ENCODE measurements at places on chromosomes 5 and 9. TPM values are rescaled to one million over a fixed set of nuclear protein-coding genes. Genes with fewer than 3 reads are reported as not detected.
A peak's percentile ranks its signal among the peaks of the same experiment; 100 is the strongest.

GRCh38 chr5:149496166-149496565, 55.1 kb downstream of the CSNK1A1 start:
- no peak overlapping the region for H3K4me3 ChIP-seq
- H3K36me3 ChIP-seq: peaks cover 57% of the 10 kb centered on the region
- H3K27ac ChIP-seq: peak overlapping the region; percentile 77
- no peaks in the 10 kb centered on the region for H3K4me1 ChIP-seq
- DNase-seq: no peak

The CAAP1 gene
- total RNA-seq: 10.2 TPM

DNA sequence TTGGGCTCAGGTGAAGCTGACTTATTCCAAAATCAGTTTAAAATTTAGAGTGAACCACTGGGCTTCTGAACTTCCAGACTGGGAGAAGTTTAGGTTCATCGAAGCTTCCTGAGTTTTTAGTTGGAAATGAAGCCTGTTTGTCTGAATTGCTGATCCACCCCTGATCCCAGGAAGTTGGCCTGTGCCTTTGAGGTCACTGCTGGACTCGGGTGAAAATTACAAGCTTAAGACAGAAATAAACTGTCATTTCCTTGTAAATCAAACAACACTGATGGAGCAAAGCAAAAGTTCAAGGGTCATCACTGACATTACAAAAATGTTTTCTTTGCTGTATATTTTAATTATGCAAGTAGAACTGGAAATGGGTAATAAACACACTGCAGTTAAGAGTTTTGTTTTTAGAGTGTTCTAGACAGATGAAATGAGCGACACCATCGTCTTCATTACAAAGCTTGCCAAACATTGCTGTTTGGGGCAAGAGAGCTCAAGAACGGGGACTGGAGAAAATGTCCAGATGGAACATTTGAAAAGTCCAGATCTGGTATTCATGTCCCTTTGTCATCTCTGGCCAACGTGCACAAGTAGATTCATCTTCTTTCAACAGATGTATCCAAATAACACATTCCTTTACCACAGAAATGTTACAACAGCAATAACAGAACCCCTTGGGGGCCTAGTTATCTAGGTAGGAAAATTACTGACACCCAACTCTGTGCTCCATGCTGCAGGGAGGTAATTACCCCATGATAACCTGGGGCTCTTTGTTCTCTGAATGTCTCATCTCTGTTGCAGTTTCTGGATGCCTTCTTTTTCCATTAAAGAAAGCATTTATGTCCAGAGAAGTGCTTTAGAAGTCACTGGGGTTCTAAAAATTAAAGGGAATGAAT, 142.4 kb upstream of the ERCC6L2 start:
- no peaks in the 10 kb centered on the region for H3K36me3 ChIP-seq
- H3K4me3 ChIP-seq: no peak overlapping the region
- no peaks in the 10 kb centered on the region for H3K4me1 ChIP-seq
- no peak overlapping the region for H3K27ac ChIP-seq

DNA sequence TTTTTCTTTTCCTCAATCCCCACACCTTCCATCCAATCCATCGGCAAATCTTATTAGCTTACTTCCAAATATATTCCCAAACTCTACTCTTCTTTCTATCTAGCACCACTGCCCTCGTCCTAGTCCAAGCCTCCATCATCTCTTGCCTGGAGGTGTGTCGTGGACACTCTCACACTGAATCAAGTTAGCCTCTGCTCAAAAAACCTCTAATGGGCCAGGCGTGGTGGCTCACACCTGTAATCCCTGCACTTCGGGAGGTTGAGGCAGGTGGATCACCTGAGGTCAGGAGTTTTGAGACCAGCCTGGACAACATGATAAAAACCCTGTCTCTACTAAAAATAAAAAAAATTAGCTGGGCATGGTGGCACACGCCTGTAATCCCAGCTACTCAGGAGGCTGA, 46.2 kb downstream of the PFDN1 start:
- DNase-seq: no peak
- peaks cover 44% of the 10 kb centered on the region for H3K4me1 ChIP-seq
- H3K4me3 ChIP-seq: no peak overlapping the region

The NXNL2 gene
- total RNA-seq: not detected

DNA sequence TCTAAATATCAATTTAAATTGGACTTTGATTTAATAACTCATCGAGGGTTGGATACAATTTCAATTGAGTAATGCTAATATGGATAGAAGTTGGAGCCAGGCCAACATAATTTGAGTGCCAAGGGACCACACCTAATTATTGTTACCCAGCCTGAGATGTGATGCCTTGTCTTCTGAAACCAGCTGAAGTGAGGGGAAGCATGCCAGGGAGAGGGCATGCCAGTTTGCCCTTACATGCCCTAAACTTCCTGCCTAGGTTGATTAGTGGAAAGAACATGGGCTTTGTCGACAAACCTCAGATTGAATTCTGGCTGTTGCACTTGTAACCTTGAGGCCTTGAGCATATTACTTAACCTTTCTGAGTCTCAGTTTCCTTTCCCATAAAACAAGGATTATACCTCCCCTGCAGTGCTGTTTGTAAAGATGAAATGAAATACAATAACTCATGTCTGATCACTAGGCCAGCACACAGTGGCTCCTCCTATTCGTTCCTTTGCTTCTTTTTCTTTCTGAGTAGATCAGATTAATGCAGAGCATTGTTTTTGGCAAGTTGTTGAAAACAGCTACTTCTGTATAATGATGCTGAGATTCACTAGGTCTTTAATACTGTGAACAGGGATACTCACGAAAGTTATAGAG, 412.8 kb downstream of the TLE4 start:
- no peaks in the 10 kb centered on the region for H3K27me3 ChIP-seq
- H3K36me3 ChIP-seq: no peaks in the 10 kb centered on the region
- no peaks in the 10 kb centered on the region for H3K4me1 ChIP-seq
- no peak overlapping the region for H3K27ac ChIP-seq
- DNase-seq: no peak

DNA sequence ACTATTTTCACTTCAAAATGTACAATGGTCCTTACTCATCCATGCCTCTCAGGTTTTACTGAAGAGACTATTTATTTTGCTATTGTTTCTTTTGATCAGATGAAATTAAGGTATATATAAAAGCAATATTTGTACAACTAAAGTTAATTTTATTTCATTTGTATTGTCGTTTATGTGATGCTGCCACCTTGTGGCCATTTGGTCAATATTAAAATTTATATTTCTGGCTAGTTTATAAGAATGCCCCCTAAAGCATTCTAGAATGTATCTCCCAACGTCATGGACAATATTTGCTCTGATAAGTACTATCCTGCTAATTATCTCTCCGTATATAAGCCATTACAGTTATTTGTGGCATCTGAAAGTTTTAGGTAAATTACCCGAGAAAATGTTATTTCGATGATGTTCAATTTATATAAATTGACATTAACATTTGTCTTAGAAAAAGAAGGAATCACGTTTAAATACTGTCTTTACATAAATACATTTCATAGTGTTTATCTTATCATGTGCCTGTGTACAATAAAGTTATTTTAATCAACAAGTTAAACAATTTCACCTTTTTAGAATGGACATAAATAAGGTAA, 680.0 kb downstream of the TAF11L14 start:
- DNase-seq: no peak
- no peaks in the 10 kb centered on the region for H3K36me3 ChIP-seq
- no peaks in the 10 kb centered on the region for H3K4me1 ChIP-seq

The SLC22A4 gene
- 2.8 TPM for total RNA-seq
